Mesothelial cell of epicardium (in vitro differentiated cells): ENCODE measurements at places on chromosomes 13 and 19.
A peak's percentile ranks its signal among the peaks of the same experiment; 100 is the strongest.

DNA sequence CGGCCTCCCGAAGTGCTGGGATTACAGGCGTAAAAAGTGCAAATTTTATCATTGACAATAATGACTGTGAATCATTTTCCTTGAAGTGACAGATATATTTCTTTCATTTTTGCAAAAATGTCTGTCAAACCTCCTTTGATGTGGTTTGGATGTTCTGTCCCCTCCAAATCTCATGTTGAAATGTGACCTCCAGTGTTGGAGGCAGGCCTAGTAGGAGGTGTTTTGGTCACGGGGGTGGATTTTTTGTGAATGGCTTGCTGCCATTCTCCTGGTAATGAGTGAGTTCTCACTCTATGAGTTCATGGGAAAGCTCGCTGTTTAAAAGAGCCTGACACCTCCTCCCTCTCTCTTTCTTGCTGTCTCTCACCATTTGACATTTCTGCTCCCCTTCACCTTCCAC, 5.5 kb upstream of the SLC1A6 start:
- no peak for DNase-seq

DNA sequence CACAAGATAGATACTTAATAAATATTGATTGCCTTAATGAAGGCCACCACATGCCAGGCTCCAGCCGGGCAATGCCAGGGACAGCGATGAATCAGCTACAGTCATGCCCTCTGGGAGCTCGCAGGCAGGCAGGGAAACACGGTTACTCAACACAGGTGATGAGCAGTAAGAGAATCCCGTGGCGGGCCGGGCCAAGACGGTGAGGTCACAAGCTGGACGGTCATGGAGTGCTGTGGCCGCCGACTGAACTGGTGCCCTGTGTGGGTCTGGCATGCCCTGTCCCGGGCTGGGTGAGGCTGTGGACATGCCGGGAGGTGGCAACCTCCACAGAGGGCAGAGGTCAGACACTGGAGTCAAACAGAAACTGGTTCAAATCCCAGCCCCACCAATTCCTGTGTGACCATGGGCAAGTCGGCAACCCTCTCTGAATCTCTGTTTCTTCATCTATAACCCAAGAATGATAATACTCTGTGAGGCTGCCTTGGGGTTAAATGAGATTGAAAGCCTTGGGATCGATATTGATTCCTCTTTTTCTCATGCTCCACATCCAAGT, 13.2 kb upstream of the PAK4 start:
- no peak for DNase-seq

- no peak for DNase-seq
These were observed 13.2 kb downstream of the KLHL26 start for GRCh38 chr19:18650021-18650390.

GRCh38 chr13:98495627-98496478, 81.1 kb downstream of the STK24 start:
- no peak for DNase-seq

- DNase-seq = no peak
These were observed 4.1 kb downstream of the SWSAP1 start for GRCh38 chr19:11378319-11379189.

GRCh38 chr19:2969104-2969504, 8.3 kb upstream of the TLE6 start:
- DNase-seq = peak; percentile 45

DNA sequence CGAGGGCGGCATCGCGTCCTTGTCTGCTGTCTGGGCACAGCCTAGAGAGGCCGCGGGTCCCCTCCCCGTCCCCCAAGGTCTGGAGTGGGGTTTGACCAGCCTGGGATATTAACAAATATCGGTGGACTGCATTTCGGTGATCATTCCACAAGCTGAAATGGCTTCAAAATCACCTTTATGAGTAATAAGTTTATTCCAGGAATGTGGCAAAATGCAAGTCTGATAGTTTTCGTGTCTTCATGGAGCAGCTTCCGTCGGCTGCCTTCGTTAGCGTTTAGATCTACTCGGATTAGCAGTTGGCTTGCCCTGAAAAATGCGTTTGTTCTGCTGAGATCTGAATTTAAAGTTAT, 1.1 kb upstream of the GJA3 start:
- DNase-seq = no peak

DNA sequence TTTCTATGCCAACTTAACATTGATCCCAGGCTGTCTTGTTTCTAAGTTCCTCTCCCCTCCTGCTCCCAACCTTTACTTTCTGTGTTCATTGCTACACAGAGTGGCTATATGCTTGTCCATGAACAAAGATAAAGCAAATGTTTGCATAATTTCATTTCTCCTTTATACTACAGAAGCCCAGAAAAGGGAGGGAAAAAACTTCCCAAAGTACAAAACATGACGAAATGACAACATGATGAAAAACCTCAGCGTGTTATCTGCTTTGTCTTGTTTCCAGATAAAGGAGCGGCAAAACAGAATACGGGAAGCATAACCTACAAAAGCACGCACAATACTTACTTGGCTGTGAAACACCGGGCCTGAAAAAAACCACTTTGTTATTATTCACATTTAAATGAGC, 336.8 kb downstream of the DNAJC15 start:
- no peak for DNase-seq

DNA sequence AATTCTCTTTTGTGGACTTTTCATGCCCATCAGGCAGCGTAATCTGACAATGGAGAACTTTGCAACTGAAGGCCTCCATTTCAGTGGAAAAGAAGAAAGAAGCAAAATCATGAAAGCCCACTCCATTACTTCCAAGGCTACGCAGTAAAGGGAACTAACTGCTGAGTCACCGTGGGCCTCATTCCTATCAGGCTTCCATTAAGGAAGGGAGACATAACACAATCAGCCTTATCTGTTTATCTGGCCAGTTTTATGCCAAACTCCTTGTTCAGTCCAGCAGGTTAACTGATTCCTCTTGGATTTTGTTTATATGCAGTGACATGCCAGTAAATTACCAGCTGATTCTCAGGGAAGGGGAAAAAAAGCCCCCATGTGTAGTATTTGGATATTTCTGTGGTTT, 56.8 kb upstream of the KATNAL1 start:
- DNase-seq = no peak

DNA sequence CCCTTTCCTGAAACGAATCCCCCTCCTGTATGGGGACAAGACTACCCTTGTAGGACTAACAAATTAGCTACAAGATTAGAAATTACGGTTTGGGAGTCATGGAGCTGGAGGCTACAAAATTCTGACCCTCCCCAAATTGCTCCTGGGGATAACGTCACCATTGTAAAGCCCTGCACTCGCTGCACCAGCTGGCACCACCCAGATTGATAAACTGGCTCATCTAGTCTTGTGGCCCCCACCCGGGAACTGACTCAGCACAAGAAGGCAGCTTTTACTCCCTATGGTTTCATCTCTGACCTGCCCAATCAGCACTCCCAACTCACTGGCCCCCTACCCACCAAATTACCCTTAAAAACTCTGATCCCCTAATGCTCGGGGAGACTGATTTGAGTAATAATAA, 150.6 kb upstream of the TSC22D1 start:
- DNase-seq = no peak

DNA sequence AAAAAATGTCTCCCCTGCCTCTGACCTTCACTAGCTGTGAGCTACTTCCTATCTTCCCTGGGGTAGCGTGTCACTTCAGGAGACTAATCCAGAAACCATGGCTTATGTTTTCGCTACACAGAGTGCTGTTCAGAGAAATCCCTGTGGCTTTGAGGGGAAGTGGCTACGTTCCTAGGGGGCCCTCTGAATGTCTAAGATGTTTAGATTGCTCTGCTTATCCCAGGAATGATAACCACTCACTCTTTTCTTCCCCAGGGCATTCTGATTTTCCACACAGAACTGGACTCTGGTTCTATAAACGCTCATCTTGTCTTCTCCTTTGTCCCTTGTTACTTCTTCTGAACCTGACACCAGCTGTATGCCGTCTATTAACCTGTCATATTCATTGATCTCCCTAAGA, 572.5 kb downstream of the OLFM4 start:
- no peak for DNase-seq

GRCh38 chr13:52925775-52926285, 77.4 kb upstream of the PCDH8 start:
- DNase-seq = no peak

- no peak for DNase-seq
These were observed 49.8 kb downstream of the ELF1 start for GRCh38 chr13:40969169-40969901.

DNA sequence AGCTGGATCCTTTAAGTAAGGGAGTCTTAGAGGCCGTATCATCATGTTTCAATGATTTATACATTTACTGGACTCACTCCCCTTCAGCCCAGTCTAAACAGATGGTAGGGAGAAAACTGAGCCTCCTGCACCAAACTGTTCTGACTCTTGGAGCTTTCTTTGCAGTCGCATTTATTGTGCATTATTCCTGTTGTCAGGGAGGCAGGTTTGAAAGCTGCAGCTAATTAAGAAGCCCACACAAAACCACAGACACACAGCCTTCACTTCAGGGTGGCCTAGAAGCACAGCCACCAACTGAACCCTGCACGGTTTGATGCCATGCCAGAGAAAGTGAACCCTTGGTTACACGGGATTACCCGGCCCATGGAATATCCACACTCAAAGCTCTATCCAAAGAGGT, 911.0 kb downstream of the UQCRFS1 start:
- no peak for DNase-seq

GRCh38 chr13:60584976-60585375, 188.0 kb downstream of the TDRD3 start:
- DNase-seq = peak; percentile 61

- peak; percentile 81 for DNase-seq
These were observed at the start of gene MEF2B for GRCh38 chr19:19170053-19170872. MEF2B (minus strand) TSS chr19:19170263; CDS start chr19:19150735, 19,528 bp downstream.

DNA sequence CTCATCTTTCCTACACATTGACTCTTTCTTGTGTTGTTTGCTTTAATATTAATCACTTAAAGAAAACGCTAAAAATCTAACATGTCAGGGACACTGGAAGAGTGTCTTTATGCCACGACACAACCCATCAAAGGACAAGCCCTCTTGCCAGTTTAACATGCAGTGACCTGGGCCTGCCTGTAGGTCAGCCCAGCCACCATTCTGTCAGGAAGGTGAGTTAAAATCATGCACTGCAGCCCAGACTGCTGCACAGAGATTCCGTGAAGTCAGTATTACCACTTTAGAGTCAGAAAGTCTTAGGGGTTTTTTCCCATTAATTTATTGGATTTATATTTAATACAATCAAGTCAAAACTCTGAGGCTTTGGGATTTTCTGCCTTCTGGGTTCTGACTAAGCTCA, 58.0 kb downstream of the TNFRSF19 start:
- no peak for DNase-seq

- no peak for DNase-seq
These were observed 15.4 kb upstream of the UBE2L5 start for GRCh38 chr13:30406779-30407416.

DNA sequence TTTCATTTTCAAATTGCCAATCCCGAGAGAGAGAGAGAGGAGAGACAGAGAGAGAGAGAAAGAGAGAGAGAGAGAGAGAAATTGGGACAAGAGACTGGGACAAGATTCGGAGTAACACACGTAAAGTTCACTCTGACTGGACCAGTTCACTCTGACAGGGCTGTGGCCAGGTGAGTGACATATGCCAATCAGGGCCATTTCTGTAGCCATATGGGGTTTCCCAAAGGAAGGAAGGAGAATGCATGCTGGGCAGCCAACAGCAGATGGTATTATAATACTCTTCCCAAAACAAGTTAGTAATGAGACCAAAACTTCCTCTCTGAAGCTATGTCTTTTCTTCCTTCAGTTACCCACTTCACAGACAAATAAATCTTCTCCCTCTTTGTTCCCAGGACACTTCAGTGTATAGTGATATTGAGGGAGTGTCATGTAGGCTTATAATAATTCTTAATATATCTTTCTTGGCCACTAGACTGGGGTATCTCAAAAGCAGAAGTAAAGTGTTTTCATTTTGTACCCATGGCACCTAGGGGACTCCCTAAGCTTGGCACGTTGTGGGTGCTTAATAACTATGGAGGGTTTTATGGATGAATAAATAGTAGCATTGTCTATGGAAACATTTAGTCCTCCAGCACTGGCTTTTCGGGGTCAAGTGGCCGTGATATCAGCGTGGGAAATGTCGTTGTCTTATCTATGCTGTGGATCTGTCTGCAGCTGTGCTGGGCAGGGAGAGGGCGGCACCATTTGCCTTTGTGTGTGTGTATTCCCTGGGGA, 51.6 kb downstream of the SERP2 start:
- DNase-seq = no peak

GRCh38 chr13:109735436-109735966, 50.9 kb downstream of the IRS2 start:
- no peak for DNase-seq

GRCh38 chr19:16378291-16378889, 53.8 kb downstream of the KLF2 start:
- DNase-seq = no peak

DNA sequence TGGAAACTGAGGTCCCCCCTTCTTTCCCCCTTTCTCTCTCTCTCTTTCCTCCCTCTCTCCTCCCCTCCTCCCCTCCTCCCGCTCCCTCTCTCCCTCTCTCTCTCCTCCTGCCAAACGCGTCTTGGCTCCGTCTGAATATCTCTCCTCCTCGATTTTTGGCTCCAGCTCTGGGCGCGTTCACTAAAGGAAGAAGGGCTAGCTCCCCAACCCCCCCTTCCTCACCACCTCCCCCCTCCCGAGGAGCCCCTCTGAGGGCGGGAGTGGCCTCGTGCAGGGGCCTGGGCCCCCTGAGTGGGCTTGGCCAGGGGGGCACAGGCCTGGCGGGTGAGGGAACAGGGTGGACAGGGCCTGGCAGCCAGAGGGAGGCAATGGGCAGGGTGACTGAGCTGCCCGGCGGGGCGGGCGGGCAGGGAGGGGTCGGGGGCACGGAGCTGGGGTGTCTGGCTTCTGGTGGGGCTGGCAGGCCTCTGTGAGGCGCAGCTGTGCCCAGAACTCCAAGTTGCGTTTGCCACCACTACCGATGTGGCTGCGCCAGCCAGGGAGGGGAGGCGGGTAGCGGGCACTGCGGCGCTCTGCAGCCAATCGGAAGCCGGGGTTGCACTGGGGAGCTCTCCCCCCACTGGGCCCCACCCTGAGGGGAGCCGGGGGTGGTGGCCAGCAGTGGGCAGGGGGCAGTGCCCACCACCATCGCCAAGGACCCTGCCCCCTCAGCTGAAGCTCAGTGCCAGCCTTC, 7.1 kb downstream of the NFIX start:
- DNase-seq = no peak

- no peak for DNase-seq
These were observed 1.1 kb downstream of the KCTD4 start for GRCh38 chr13:45199711-45200110.

DNA sequence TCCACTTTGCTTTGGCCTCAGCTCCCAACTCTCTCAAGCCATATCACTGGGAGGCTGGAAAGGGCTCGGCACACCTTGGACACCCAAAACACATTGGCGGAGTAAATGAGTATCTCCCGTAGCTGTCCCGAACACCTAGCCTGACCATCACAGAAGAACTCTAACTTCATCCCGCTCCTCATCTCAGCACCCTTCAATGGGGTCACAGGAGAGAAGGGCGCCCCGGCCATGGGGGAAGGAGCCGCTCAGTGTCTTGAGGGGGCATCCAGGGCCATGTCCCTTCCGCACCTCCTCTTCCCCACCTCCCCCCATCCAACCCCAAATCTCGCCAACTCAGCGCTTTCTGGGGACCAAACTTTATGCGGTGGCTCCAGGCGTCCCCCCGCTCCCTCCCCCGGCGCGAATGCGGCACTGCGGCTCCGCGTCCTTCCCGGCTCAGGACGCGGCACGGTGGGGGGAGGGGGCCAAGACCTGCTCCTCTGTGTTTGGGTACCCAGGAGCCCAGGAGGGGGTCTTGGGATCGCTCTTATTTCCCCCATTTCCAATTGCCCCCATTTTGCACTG, 3.0 kb downstream of the KCNC3 start:
- DNase-seq = no peak
